ENCODE measurements at places on chromosomes 11 and 22. TPM values are rescaled to one million over a fixed set of nuclear protein-coding genes. Genes with fewer than 3 reads are reported as not detected.

RGL4 gene
- total RNA-seq = not detected

UBQLNL gene
- under 0.01 TPM for total RNA-seq

COX8A gene
- 255 TPM for total RNA-seq

EWSR1 gene
- 107 TPM for total RNA-seq

NAALADL1 gene
- 26.2 TPM for total RNA-seq

MEI1 gene
- total RNA-seq = 0.33 TPM

RNF215 gene
- 30.2 TPM for total RNA-seq

DRG1 gene
- total RNA-seq = 73.2 TPM

FXYD6 gene
- total RNA-seq = 8.0 TPM

GPR83 gene
- not detected for total RNA-seq

CFAP300 gene
- 7.9 TPM for total RNA-seq

PAMR1 gene
- 159 TPM for total RNA-seq

KCNJ1 gene
- not detected for total RNA-seq

OR10S1 gene
- not detected for total RNA-seq

ROM1 gene
- 9.9 TPM for total RNA-seq

CAPN5 gene
- total RNA-seq = 12.3 TPM

OR5A1 gene
- not detected for total RNA-seq

SCN3B gene
- total RNA-seq = under 0.01 TPM

SLC22A25 gene
- not detected for total RNA-seq

TRPM5 gene
- not detected for total RNA-seq

IL17REL gene
- under 0.01 TPM for total RNA-seq

OR2AT4 gene
- total RNA-seq = not detected

ACTN3 gene
- not detected for total RNA-seq

POU2AF1 gene
- not detected for total RNA-seq

MRGPRX3 gene
- total RNA-seq = not detected

SOX10 gene
- total RNA-seq = not detected

FAU gene
- 338 TPM for total RNA-seq

GDPD4 gene
- total RNA-seq = not detected

HTR3A gene
- total RNA-seq = not detected

CALCB gene
- total RNA-seq = 0.17 TPM

SMIM38 gene
- 0.51 TPM for total RNA-seq

Measured in fibroblast of lung (primary cell).